ENCODE measurements at places on chromosomes 12 and 14.

GRCh38 chr12:94534774-94535509, 75.3 kb upstream of the CEP83 start:
- DNase-seq, result no peak

DNA sequence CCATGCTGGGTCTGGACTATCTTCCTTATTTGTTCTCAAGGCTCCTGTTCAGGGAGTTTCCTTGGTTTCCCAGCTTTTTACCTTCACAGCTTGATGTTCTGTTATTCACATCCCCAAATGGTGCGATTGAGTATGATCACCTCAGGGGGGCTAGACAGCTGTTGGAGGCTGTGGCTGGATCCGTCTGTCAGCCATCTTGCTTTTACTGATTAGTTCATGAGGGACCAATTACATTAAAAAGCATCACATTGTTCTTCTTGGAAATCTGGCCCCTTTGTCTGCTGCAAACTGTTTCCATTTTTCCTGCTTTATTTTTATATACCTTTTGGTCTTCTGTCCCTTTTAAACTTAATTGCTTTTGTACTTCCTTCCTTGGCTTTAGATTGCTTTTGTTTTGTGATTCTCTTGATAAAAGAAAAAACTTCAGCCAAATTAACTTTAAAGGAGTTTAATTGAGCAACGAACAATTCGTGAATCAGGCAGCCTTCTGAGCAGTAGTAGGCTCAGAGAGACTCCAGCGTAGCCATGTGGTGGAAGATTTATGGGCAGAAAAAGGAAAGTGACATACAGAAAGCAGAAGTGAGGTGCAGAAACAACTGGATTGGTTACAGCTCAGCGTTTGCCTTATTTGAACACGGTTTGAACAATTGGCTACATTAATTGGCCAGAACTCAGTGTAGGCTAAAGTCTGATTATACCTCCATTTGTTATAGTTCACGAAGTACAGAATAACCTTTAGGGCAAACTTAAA, 208.7 kb downstream of the AEBP2 start:
- no peak for DNase-seq

DNA sequence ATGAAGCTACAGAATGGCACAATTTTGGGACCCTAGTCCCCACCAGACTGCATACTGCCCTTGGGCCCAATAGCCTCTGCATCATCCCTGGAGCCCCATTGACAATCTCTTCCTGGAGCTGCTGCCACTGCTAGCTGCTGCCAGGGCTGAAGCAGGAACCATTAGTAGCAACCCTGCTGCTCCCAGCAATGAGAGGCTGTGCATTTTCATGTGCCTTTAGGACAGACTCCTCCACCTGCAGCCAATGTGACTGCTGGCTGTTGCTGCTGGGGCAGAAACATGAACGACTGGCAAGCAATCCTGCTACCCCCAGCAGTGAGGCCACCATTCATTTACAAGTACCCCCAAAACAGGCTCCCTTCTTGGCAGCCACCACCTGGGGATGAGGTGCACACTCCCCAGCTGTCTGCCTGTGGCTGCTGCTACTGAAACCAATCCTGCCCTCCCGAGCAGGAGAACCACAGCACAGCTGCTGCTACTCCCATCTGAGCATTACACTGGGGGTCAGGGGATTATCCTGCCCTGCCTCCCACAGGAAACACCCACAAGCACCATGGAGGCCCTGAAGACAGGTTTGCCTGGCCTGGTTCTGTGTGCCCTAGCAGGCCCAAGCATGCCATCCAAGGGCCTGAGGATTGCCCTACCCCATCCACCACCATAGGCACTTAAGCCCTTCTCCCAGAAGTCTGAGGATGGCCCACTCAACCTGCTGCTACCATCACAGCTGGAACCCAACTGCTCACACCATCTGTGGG, 181.0 kb downstream of the MYRFL start:
- DNase-seq, result no peak

GRCh38 chr14:73616831-73617230, 4.5 kb downstream of the ACOT6 start:
- no peak for DNase-seq

GRCh38 chr14:39342768-39343167, 89.5 kb downstream of the FBXO33 start:
- no peak for DNase-seq

- DNase-seq, result no peak
Observed at GRCh38 chr14:102878970-102879460, 43.4 kb upstream of the AMN start.

- DNase-seq, result no peak
Observed at GRCh38 chr14:54975856-54976255, 51.0 kb downstream of the WDHD1 start.

- no peak for DNase-seq
Observed at GRCh38 chr12:43151441-43151981, 400.5 kb downstream of the ADAMTS20 start.

DNA sequence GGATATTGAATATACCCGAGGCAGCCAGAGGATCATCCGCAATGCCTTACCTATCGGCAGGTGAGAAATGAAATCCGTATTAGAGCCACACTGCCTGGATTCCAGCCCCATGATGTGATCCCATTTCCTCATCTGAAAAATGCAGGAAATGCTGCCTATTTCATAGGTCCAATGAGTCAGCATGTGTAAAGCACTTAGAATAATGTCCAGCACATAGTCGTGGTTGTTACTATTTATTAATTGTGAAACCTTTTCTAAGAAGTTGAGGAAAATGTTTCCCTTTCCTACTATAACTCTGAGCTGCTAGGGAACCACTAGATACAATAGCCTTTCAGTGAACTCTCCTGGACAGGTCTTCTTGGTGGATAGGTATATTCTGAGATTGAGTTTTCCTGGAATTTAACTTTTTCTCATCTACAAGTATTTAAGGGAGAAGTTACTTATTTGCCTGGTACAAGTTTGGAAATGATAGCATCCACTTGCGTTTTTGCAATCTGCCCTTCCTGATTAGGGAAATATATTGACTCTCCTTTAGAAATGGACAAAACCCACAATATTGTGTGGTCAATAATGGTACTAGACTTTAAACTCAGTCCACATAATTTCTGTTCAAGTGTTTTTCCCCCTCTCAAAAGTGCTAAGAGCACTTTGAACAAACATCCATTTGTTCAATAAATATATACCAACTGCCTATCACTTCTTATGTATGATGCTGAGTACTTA, 12.2 kb downstream of the POLR3B start:
- no peak for DNase-seq

DNA sequence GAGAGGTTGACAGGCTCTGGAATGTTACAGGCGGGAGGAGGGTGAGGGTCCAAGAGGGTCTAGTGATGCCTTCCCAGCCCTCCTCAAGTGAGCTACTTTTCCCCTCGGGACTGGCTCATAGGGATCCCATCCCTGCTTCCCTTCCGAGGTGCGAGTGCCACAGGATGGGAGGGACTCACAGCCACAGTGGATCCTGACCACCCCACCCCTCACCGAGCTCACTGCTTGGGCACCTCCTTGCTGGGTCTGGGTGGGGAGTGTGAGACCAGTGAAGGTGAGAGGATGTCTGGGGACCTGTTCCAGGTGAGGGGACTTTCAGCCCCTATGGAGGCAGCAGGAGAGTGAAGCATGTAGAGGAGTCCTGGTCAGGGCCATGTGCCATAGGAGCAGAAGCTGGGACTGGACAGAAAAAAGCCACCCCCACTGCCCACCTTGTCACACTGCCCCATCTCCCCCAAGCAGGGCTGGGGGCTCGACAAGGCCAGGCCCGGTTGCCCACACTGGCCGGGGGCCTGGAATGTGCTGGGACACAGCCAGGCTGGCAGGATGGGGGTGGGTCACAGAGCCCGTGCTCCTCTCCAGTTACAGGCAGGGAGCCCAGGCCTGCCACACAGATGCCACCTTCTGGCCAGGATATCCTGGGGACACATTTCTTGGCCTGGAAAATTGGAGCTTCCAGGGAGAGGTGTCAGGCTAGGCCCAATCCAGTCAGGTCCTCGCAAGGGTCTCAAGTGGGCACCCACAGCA, 1.7 kb upstream of the TNS2 start:
- no peak for DNase-seq

DNA sequence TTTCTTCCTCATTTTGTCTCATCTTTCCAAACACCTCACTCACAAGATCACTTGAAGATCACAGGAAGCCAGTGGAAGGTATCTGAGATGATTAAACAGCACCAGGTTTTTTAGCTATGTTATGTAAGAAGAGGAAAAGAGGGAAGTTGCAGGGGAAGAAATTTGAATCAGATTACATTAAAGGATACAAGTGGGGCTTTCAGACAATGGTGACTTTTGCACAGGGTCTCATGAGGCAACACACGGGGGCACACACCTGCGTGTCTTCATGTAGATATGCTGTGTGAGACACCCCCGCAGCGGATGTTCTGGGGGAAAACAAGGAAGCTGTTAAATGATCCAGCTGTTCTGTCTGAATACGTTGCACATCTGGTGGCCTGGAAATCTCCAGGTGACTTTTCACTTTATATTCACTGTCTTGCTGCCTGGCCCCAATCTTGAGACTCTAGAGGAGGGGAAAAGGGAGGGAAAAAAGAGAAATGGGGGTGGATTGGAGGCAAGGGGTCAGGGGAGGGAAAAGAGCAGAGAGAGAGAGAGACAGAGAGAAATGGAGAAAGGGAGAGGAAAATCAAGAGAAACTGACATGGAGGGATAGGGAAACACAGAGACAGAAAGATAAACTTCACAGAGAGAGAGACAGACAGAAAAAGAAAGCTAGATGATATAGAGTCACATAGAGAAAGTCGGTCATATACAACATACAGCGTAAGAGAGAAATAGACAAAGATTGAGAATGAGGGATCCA, 36.3 kb upstream of the PPP1CC start:
- DNase-seq, result no peak

DNA sequence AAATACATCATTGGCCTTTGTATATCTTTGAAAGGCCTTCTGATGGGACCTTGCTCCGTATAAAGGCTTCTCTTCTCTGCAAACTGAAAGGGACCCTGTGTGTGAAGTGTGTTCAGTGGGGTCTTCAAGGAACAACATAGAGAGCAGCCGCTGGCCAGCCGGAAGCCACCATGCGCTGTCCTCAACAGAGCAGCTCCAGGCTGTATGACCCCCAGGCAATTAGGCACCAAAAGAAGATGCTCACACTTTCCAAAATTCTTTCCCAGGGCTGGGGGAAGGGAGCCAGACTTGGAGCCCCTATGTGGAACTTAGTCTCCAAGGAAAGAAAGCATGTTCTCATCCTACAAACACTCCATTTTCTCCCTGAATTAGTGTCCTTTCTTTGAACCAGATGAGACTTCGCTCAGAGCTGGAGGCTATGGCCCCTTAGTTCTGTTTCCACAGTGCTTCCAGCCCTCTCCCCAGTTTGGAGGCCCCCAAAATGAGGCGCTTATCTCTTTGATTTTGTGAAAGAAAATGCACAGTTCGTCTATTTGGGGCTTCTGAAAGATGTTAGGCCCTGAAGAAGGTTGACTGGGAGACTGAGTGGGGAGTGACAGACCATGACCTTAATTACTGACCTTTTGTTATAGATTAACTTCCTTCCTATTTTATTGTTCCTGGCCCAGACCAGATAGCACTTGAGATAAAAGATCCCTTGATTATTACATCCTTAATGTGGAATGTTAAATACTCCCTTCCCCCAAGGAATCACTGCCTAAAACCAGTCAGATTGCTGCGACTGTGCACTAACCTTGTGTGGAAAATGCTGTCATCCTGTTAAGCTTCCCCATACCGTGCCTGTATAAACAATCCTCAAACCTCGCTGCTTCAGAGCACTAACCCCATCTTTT, 128.3 kb upstream of the FGD4 start:
- no peak for DNase-seq

- DNase-seq, result no peak
Observed at GRCh38 chr12:18382236-18382885, 121.0 kb downstream of the PIK3C2G start.

- DNase-seq, result no peak
Observed at GRCh38 chr14:76289276-76289675, 86.7 kb upstream of the ESRRB start.

DNA sequence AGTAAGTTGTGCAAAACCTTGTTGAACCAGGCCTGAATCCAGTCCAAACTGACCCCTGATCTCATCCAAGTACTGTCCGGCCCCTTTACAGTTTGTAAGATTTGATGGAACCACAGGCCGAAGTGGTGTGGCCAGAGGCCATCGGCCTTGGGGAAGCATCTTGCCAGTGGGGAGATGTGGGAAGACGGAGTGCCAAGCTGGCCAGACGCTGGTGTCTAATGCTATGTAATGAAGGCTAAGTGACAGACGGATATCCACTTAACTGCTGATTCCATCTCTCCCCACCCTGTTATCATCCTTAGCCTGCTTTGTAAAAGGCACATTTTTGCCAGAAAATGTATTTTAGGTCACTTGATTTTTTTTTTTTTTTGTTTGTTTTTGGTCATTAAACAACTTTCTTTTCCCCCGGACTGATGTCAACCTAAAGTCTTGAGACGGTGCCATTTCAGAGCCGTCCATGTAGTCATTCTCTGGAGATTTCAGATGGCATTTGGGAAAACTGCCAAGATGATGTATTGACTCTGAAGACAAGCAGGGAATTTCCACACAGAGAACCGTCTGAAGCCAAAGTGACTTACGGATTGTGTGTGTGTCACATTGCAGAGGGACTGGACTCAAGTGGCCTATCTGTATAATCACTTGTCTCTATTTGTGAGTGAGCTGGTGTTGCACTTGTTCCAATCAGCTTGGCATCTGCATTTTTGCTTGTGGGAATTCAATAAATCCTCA, 86.5 kb upstream of the MANSC4 start:
- no peak for DNase-seq

DNA sequence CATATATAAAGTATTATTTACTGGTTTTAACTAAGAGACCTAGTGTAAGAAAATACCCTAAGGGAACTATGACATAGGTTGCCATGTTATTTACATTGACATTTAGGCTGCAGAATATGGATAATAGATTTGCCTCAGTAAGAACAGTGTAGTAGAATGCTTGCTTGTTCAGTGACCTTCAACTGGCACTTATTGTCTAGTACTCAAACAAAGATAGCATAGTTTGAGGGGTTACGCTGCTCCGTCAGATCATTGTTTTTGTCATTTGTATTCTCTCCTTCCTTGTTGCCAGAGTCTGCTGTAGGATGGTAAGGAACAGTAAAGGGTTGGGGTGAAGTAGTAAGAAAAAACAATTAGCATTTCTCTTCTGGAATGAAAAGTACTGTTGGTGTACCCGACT, 33.2 kb downstream of the TOGARAM1 start:
- DNase-seq, result no peak

GRCh38 chr14:57884175-57884574, 18.3 kb upstream of the SLC35F4 start:
- DNase-seq, result no peak

GRCh38 chr12:92136965-92137721, 8.5 kb downstream of the BTG1 start:
- DNase-seq, result no peak

DNA sequence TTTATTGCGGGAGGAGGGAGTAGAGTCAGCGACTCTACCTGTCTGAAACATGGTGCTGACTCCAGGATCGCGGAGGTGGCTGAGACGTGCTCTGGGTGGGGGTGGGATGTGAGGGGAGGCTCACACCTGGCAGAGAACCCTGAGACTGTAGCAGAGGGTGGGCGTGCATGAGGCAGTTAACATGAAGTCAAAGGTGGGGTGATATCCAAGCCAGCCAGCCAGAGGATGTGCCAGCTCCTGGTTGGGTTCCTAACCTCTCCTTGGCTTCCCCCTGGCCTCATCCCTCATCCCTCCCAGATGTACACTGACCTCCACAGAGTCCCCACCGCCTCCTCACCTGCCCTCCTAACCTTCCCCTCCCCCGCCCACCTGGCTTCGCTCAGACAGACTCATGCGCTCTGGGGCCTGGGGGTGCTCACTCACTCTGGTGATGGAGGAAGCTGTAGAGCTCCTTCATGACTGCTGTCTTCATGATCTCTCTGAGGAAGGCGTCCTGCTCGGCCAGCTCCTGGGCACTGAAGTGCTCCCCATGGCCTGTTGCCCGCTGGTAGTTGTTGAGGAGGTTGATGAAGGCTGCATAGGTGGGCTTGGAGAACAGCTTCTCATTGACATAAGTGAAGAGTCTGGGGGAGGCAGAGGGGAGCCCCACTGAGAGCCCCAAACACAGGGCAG, 9.3 kb downstream of the ENDOU start:
- no peak for DNase-seq
